ENCODE measurements at places on chromosomes 3 and 15. TPM values are rescaled to one million over a fixed set of nuclear protein-coding genes. Genes with fewer than 3 reads are reported as not detected.

RBPMS2 gene
- 0.09 TPM for total RNA-seq

GOLGA6L4 gene
- total RNA-seq: 1.8 TPM

MORC1 gene
- total RNA-seq: not detected

SLC12A1 gene
- not detected for total RNA-seq

STXBP5L gene
- total RNA-seq: not detected

DNA sequence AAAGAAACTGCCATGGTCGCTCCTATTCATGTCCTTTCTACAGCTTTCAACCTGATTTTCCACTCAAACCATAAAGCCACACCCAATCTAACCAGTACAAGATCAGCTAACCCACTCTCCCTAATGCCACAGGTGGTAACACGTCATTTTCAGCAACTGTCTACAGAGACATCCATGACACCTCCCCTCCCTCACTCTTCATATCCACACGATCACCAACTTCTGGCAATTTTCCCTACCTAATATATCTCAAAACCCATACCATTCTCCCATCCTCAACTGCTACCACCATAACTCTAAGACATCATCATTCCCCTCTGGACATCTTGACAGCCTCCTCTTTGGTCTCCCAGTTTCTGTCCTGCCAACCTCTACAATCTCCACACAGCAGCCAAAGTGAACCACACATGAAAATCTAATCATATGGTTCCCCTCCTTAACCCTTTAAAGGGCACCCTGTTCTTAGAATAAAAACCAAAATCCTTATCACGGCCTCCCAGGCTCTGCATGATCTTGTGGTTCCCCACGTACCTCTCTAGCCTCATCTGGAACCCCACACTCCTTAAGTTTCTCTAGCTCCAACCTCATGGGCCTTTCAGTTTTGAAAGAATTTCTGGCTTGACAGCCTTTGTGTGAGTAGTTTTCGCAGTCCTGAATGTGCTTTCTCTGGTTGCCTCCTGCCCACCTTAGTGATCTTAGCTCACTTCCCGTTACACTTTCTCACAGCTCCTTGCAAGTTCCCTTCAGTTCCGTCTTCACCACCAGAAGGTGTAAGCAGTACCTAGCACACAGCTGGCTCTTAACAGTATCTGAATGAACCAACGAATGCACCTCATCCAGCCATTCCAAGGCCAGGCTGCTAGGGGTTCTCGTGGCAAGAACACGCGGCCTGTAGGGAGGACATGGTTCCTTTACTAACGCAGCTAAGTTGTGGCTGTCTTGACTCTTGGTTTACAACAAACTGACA, 33.4 kb downstream of the SPINK8 start:
- peak; percentile 24 for DNase-seq
- peak overlapping the region; percentile 95 for H3K4me3 ChIP-seq
- H3K27ac ChIP-seq: peak overlapping the region; percentile 98
- peaks cover 42% of the 10 kb centered on the region for H3K36me3 ChIP-seq
- peaks cover 4% of the 10 kb centered on the region for H3K27me3 ChIP-seq
- peaks cover 26% of the 10 kb centered on the region for H3K4me1 ChIP-seq

- DNase-seq: no peak
- no peak overlapping the region for H3K27ac ChIP-seq
- no peaks in the 10 kb centered on the region for H3K27me3 ChIP-seq
- no peaks in the 10 kb centered on the region for H3K36me3 ChIP-seq
Measured at GRCh38 chr3:118533676-118534075, 501.0 kb downstream of the IGSF11 start.

DNA sequence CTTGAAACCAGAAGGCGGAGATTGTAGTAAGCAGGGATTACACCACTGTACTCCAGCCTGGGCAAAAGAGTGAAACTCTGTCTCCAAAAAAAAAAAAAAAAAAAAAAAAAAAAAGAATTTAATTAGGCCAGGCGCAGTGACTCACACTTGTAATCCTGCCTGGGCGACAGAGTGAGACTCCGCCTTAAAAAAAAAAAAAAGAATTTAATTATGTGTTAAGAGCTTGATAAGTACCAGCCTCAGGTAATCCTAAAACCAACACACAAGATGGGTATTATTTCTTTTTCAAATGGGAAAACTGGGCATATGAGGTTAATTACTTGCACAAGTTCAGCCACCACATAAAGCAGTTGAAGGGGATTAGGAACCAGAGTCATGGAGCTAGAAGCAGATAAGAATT, 49.0 kb downstream of the PBRM1 start:
- no peaks in the 10 kb centered on the region for H3K27me3 ChIP-seq
- peaks cover 38% of the 10 kb centered on the region for H3K36me3 ChIP-seq
- no peak for DNase-seq

GRCh38 chr15:89740137-89740536, 10.9 kb downstream of the MESP1 start:
- no peak overlapping the region for H3K4me3 ChIP-seq
- H3K27me3 ChIP-seq: peaks cover 6% of the 10 kb centered on the region
- H3K27ac ChIP-seq: no peak overlapping the region
- no peaks in the 10 kb centered on the region for H3K36me3 ChIP-seq

GRCh38 chr3:196428041-196428440, 4.2 kb downstream of the UBXN7 start:
- H3K4me1 ChIP-seq: peaks cover 16% of the 10 kb centered on the region
- peaks cover 25% of the 10 kb centered on the region for H3K36me3 ChIP-seq
- no peak for DNase-seq
- H3K27me3 ChIP-seq: no peaks in the 10 kb centered on the region

DNA sequence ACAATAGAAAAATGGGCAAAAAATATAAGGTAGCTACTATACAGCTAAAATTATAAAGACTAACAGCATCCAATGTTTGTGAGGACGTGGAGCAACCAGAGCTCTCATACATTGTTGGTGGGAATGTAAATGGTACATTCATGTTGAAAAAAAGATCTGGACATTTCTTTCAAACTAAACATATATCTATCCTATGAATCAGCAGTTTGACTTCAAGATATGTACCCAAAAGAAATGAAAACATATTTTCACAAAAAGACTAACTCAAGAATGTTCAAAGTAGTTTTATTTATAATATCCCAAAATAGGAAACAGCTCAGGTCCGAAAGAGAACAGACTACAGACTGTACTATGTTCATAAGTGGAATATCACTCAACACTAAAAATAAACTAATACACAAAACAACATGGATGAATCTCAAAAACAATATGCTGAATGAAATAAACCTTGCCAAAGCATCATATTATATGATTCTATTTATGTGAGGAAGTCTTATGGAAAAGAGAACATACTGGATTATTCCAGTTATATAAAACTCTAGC, 8.8 kb upstream of the TTBK2 start:
- no peak overlapping the region for H3K27ac ChIP-seq
- H3K36me3 ChIP-seq: no peaks in the 10 kb centered on the region
- no peak for DNase-seq
- no peak overlapping the region for H3K4me3 ChIP-seq
- H3K4me1 ChIP-seq: no peaks in the 10 kb centered on the region

DNA sequence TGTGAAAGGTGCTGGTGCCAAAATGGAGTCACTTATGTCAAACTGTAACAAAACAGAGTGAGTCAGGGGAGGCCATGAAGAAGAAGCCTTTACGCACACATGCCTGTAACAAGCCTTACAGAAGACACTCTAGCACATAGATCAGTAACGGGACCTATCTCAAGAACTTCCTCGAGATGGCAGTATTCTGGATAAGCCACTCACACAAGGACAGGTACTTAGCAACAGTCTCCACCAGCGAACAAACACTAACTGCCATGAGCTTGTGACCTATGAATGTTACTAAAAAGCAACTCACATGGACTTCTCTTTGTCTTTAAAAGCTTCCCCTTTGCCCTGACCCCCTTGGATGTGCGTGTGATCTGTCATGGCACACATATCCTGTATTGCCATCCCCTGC, 235.1 kb downstream of the CD47 start:
- H3K36me3 ChIP-seq: no peaks in the 10 kb centered on the region
- H3K27me3 ChIP-seq: peaks cover 16% of the 10 kb centered on the region
- no peak for DNase-seq
- no peak overlapping the region for H3K27ac ChIP-seq
- no peak overlapping the region for H3K4me3 ChIP-seq
- H3K4me1 ChIP-seq: peaks cover 2% of the 10 kb centered on the region

- DNase-seq: no peak
- no peaks in the 10 kb centered on the region for H3K4me1 ChIP-seq
- H3K27ac ChIP-seq: no peak overlapping the region
Measured at GRCh38 chr3:116299646-116300081, 145.6 kb downstream of the LSAMP start.
